Hematopoietic multipotent progenitor cell (in vitro differentiated cells): ENCODE measurements at places on chromosomes 6 and 20. TPM values are rescaled to one million over a fixed set of nuclear protein-coding genes. Genes with fewer than 3 reads are reported as not detected.

GRCh38 chr6:31822036-31822821 is 5.3 kb upstream of the HSPA1B start:
- DNase-seq = peak; percentile 82

Gene POU5F1
- total RNA-seq = not detected

DNA sequence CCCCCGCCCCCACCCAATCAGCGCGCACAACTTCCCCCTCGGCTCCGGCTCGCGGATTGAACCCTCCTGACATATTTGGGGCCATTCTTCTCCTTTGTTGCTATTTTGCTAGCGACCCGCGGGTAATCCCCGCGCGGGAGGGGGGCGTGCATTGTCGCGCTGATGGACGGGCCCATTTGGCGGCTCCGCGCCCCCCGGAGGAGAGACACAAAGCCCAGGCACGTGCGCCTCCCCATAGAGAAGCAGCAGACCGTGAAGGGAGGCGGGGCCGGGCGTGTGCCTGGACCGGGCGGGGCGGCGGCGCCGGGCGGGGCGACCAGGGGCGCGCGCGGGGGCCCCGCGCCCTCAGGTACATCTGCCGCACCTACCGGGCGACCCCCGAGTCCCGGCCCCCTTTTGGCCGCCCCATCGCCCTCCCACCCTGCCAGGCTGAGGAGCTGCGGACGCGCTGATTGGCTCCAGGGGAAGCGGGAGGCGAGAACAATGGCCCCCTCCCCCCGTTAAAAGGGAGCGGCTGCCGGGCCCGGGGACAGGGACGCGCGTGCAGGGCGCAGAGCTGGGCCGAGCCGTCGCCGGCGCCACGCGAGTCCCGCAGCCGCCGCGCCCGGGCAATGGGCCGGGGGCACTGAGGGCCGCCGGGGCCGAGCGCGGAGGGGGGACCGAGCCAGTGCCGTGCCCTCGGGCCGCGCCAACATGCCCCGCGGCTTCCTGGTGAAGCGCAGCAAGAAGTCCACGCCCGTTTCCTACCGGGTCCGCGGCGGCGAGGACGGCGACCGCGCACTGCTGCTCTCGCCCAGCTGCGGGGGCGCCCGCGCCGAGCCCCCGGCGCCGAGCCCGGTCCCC is at the start of gene INSM1:
TSS of gene INSM1 (plus strand) at position 530 of the 843 bp plus-strand sequence. CDS start at position 694, 164 bp downstream.
- DNase-seq = no peak

GRCh38 chr6:118895859-118896258 is 1.9 kb downstream of the ASF1A start:
- no peak for DNase-seq

DNA sequence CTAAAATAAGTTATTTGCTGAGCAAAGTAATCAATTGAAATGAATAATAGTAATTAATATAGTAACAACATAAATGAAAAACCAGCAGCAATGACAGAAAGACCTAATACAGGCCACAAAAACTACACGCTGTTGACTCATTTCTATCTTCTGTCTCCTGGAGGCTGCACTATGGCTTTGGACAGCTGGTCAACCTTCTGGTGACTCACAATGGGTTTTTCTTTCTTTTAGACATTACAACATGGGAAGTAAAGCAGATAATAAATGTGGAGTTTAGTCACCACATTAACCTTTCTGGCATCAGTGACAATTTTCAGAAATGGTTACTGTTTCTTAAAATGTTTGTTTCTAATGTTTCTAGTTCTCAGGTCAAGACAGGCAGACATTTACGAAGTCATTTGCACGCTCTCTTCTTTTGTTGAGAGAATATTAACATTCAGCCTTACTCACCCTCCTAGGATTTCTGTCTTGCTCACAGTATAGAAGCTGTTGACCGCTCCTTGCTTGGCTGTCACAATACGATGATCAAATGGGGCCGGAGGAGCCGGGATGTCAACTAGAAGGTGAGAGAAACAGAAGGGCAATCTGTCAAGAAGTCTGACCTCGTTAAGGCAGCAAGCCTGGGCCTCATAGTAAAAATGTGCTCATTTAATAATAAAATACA is 62.2 kb downstream of the MYLK4 start:
- no peak for DNase-seq

Gene FHL5
- total RNA-seq = not detected

- no peak for DNase-seq
Observed at GRCh38 chr6:2546901-2547300, 203.8 kb downstream of the MYLK4 start.

- no peak for DNase-seq
Observed at GRCh38 chr6:153449279-153449678, 318.2 kb upstream of the RGS17 start.

- DNase-seq = no peak
Observed at GRCh38 chr6:166542580-166542912, 43.9 kb downstream of the RAMACL start.
